ENCODE measurements at places on chromosomes 5 and 9.

DNA sequence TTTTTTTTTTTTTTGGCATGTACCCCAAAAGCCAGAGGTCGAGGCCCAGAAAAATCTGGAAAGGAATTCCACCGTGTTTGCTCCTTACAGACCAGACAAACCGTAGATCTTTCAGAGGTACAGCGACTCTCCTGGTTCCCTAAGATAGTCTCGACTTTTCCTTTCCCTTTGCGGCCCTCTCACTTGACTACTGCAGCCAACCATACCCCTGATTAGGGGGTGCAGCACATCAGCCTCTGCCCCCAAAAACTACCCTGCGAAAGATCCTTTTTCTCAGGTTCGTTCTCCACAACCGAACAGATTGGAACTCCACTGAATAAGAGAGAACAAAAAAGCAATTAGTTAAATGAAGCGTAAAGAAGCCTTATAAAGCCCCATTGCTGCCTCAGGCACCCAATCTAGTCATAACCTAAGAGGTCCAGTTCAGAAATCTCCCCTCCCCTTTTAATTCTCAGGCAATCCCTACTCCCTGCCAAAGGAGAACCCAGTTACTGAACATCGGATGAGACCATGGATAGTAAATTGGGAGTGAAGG is 379 bp upstream of the TICAM2 start:
- no peak for DNase-seq

- DNase-seq, result no peak
These were observed 96.1 kb downstream of the F2RL2 start for GRCh38 chr5:76526950-76527583.

GRCh38 chr5:122999947-123000563 is 36.5 kb downstream of the PPIC start:
- DNase-seq, result no peak

- DNase-seq, result no peak
These were observed 319.2 kb downstream of the ENC1 start for GRCh38 chr5:74321326-74321725.

DNA sequence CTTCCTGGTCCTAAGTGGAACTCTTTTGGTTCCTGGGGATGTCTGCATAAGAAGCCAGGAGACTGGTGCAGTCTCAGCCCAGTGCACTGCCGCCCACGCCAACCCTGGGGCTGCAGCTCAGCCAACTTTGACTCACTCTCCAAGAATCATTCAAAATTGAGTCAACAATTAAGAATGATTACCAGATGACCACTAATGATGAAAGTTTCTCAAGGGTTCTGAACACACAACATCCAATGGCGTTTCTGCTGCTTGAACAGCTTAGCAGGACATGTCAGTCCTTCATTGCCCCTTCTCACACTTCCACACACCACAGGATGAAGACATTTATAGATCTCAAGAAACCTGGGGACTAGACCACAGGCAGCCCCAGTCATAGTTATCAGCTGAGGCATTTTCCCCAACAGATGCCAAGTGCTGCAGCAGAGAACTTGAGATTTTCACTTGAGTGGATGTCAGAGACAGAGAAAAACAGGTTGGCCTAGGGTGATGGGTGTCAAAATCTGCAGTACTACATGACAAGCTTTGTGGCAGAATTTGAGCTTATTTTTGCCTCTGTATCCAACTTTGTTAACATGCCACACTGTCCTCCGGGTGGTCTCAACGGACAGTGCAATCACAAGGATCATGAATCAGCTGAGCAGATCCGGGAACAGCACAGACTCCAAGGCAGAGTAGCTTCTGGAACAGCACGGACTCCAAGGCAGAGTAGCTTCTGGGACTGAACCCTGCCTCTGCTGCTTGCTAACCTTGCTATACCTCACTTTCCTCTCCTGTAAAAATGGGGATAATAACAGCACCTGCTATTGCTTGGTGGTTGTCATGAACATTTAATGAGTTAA is 356.1 kb downstream of the SPOCK1 start:
- no peak for DNase-seq

- DNase-seq, result no peak
These were observed 12.3 kb upstream of the KCNIP1 start for GRCh38 chr5:170491479-170491878.

GRCh38 chr9:109463924-109464625 is 34.0 kb downstream of the PTPN3 start:
- DNase-seq, result no peak

DNA sequence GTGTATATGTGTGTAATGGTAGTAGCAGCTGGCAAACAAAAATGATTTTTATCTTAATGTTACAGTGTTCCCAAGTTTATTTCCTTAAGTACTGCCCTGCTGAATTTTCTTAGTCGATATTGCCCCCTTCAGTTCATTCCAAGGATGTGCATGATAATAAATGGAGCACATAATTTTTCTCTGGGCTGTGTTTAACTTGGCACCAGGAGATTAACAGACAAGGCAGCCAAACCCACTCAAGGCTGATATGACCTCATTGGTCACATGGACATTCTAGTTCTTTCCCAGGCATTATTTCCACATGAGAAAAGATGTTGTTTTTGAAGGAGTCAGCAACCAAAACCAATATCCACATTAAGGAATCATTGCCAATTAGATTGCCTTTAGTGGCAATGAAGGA is 61.8 kb downstream of the COX7C start:
- DNase-seq, result no peak

DNA sequence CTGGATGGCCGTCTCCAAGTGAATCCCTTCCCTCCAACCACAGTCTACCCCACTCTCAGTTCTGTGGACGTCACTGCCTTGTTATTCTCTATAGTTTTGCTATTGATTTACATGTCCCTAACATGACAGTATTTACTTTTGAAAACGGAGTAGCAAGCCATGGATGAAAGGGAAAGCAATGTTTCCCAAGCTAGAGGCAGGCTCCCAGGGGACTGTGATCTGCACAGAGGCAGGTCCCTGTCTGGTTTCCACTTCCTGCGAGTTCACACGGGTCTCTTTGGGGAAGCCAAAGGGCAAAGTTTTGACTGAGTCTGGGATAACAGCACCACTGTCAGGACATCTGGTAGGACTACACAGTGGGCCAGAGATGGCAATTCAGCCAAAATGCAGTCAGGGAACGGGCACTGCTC is 12.7 kb downstream of the C9orf153 start:
- DNase-seq, result no peak

GRCh38 chr5:103475629-103476240 is 86.9 kb downstream of the NUDT12 start:
- DNase-seq, result no peak

GRCh38 chr9:111037356-111037707 is 938 bp downstream of the LPAR1 start:
- DNase-seq, result no peak

GRCh38 chr5:4832471-4832870 is 307.7 kb upstream of the ADAMTS16 start:
- DNase-seq, result no peak

DNA sequence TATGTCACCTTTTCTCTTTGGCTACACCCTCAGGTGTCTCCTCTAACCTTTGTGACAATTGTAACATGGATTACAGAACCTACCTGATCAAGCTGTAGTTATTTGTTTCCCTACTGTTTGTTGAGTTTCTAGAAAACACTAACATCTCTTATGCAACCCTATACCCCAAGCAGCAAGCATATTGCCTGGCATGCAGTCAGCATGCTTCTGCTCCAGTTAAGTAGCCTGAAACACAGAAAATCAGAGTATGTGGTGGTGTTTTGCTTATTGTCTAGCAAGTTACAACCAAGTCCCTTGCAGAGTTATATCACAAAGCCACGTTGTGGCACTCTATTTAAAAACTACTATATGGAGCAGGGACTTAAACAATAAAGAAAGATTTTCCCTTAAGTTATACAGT is 131.1 kb downstream of the CDH12 start:
- no peak for DNase-seq

DNA sequence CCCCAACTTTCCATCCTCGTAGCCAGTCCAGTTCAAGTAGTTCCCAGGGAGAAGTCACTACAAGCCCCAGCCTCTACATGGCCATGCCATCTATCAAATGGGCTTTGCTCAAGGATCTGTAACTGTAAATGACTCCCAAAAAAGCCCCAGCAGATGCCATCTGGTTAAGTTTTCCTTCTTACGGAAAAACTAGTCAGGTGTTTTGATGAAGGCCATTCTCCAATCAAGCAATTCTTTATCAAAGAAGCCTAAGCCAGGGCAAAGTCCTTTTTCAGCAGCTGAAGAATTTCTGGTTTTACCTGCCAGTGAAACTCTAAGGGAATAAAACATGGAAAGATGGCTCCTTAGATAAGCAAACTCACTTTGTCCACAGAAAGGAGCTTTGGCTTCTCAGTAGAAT is 21.9 kb upstream of the ZNF622 start:
- DNase-seq, result no peak

DNA sequence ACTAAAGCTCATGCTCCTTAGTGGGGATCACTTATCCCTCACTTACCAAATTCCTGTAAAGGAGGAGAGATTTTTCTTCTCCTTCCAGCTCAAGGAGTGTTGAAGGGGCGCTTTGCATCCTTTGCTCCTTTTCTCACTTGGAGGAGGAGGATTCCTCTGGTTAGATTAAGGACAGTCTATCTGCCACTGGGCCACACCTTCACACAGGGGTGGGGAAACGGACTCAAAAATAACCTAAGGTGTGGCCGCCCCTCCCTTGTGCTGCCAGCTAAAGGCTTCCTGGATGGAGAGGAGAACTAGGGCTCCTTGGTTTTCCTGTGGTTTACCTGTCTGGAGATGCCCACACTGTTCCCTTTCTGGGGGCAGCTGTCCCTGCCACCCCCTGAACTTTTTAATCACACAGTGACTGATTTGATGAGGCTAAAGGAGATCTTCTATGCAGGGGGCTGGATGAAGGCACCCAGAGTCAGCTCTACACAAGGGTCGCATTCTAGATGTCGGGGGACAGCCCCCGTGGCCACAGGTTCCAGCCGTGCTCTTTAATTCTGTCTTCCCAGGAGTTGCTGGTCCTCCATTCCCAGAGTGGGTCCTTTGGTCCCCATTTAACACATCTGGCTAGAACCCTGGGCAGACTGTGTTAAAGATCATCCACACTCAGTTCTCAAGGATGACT is 14.4 kb downstream of the GLRX start:
- no peak for DNase-seq

DNA sequence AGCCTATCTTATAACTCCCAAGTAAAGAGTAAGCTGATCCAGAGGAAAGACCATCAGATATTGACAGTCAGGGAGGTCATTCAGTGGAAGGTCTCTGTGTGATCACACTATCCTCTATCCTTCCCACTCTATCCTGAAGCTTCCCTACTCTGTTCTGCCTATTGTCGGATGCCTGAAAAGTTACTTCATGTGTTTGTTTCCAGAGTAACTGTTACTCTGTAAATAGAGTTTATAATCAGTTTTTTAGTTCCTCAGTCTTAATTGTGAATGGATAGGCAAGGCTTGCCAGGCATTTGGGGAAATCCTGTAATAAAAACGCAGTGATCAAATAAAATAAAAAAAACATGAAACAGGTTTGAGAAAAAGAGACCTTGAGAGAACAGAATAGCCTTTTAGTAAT is 79.8 kb downstream of the XRCC4 start:
- DNase-seq, result no peak

GRCh38 chr5:83628360-83628759 is 92.3 kb downstream of the HAPLN1 start:
- DNase-seq, result no peak

GRCh38 chr9:38680837-38681445 is 39.0 kb downstream of the FAM240B start:
- no peak for DNase-seq

DNA sequence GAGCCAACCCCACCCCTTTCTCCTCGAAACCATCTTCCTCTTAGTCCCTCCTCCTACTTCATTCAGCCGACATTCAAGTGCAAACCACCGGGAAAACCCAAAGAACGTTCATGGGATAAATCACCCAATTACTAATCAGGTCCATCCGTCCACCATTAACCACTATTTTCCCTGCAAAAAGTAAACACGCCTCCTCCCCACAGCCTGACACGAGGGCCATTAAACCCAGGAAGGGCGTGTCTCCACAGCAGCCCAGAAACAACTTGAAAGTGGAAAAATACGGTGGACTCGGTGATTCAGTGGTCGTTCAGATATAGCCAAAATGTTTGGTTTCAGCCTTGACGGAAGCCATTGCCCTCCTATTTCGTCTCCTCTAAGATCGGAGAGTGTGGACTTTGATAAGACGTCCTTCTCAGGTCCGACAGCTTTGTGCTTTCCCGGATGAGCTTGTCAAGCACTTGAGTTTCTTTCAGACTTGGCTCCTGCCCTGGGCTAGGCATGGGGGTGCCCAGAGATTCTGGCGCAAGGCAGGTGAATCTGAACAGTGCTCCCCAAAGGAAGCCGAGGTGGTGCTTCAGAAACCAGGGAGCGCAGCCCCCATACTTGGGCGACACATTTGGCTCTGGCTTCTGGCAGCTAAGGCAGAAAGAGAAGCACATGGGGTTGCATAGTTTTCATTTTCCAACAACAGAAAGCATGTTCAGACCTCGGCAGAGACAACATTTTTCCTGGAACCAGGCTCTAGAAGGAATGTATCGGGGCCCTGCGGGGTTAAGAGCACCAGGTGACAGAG is 56.6 kb downstream of the SMIM23 start:
- no peak for DNase-seq

DNA sequence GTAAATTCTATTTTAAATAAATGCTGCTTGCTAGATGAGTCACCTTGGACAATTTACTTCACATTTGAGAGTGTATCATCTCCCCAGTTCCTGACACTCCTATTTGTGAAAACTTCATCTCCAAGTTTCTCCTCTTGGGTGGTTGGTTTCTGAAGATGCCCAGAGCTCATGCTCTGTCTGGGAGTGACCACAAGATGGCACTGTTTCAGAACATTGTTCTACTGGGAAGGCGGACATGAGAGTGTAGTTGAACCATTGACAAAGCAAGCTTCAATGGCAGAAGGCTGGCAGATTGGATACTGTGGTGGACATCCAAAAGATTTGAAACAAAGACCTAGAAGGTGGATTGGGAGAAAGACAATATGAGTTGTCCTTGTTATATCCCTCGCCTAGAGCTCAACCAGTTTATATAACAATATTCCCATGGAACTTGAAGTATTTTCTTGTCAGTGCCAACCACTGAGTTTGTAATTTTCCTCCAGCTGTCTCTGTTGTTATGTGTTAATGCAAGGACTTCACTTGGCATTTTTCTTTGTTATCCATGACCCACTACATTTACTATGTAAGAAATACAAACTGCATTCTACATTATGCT is 234.3 kb upstream of the ANKH start:
- DNase-seq, result peak; percentile 40

GRCh38 chr9:132026932-132027585 is 52.6 kb downstream of the MED27 start:
- no peak for DNase-seq

- no peak for DNase-seq
These were observed 37.0 kb upstream of the TAF1L start for GRCh38 chr9:32672469-32672868.

DNA sequence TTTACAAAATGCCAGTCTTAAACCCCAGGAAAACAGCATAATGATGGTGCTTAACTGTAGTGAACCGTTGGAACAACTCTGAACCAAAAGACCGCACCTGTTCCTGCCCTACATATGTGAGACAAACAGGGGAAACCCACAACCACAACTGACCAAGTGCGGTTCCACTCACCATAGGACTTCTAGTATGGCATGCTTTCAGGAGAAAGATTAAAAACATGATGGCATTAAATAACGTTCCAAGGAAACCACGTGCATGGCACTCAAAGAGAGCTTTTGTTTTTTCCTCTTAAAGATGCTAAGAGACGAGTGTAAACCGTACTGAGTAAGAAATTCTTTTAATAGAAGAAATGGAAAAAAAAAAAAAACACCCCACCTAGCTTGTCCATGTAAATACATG is 119.8 kb downstream of the SSBP2 start:
- DNase-seq, result no peak

GRCh38 chr9:84670138-84671041 is 861 bp downstream of the NTRK2 start:
- peak; percentile 41 for DNase-seq
